ENCODE measurements at places on chromosomes 11 and 22.

GRCh38 chr11:69394234-69394868 lies 87.1 kb upstream of the LINC01488 start:
- no peak for DNase-seq

DNA sequence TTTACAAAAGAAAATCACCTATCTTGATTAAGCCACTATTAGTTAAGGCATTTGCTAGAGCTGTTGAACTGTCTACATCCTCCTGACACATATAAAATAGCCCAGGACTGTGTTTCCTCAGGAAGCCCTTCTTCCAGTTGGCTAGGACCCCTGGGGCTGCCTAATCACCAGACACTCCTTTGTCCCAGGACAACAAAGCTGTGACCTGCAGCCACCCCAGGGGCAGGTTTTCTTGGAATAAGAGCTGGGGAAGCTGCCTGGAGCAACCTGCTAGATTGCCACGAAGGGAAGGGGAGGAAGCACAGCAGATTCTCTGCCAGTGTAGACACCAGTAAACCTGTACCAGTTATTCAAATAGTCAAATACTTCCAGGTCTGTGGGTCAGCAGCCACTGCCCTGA lies 17.6 kb downstream of the CHST1 start:
- no peak for DNase-seq

GRCh38 chr11:36333897-36334296 lies 37.8 kb downstream of the PRR5L start:
- no peak for DNase-seq

GRCh38 chr22:36253523-36254490 lies 874 bp downstream of the APOL1 start:
- DNase-seq, result no peak

- DNase-seq, result no peak
Observed at GRCh38 chr11:65640483-65641296, 2.8 kb downstream of the SIPA1 start.

DNA sequence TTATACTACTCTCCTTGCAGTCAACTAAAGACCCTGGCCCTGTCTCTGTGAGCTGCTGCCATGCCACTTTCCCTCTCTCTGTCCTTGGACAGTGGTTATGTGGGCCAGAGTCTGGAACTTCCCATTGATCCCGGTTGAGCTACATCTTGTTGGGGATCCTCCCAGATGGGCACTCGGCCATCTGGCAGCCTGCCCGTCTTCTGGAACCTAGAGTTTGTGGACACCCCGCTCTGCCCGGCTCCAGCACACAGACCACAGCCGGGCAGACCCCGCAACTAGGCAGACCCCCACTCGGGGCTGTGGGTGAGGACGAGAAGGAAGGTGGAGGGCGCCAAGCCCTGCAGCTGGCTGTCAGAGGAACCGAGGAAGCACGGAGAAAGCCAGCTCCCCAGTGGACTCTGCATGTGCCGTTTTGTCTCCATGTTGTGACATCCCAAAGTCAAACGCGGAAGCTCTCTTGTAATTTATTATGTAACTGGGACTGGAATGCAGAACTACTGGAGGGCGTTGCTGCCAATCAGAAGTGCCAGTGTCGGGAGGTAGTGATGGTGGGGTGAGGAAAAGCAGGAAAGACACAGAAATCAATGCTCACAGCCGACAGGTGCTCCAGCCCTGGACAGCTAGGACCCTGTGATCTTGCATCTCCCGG lies 207.7 kb downstream of the CEP164 start:
- DNase-seq, result no peak

GRCh38 chr11:12989428-12990161 lies 19.5 kb upstream of the RASSF10 start:
- no peak for DNase-seq

- no peak for DNase-seq
Observed at GRCh38 chr22:35894937-35895708, 133.5 kb downstream of the RBFOX2 start.

- DNase-seq, result no peak
Observed at GRCh38 chr11:2369896-2370295, 7.2 kb upstream of the CD81 start.

- DNase-seq, result no peak
Observed at GRCh38 chr11:129785383-129786111, 30.1 kb upstream of the TMEM45B start.

GRCh38 chr11:18633256-18634139 lies 644 bp downstream of the SPTY2D1 start:
- DNase-seq, result no peak

DNA sequence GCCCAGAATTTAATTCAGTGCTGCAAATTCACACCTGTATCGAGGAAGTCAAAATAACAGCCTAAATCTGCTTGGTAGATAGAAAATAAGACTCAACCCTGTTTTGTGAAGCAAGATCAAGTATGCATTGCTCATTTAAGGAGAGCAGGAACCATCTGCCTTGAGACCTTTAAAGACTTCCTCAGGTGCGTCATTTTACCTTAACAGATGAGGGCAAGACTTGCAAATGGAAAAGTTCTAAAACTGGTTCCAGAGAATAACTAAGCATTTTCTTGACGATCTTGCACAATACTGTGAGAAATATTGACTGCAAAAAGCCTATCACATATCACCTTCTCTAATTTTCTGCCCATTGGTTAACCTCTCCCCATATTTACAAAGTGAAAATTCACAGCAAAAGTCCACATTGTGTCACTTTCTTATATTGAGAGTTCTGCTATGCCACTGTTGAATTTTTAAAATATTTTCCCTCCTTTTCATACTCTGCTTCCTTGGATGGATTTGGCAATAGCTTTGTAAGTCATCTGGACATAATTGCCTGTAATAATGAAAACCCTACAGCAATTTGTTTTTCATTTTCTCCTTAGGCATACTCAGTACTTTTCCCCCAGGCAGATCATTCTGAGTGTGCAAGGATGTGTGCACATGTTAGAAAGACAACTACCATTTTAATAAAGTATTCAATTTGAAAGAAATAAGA lies 234.2 kb downstream of the AASDHPPT start:
- DNase-seq, result no peak

- no peak for DNase-seq
Observed at GRCh38 chr11:67016550-67016949, 6.4 kb upstream of the SYT12 start.

Measured in coronary artery (tissue), 2 donors.